NCI-H1436 (cell line): ENCODE measurements at places on chromosomes 4 and X.

- no peak for DNase-seq
Observed at GRCh38 chrX:78923198-78924015, 21.8 kb upstream of the P2RY10 start.

- DNase-seq, result no peak
Observed at GRCh38 chrX:106203315-106203714, 35.2 kb downstream of the PWWP3B start.

DNA sequence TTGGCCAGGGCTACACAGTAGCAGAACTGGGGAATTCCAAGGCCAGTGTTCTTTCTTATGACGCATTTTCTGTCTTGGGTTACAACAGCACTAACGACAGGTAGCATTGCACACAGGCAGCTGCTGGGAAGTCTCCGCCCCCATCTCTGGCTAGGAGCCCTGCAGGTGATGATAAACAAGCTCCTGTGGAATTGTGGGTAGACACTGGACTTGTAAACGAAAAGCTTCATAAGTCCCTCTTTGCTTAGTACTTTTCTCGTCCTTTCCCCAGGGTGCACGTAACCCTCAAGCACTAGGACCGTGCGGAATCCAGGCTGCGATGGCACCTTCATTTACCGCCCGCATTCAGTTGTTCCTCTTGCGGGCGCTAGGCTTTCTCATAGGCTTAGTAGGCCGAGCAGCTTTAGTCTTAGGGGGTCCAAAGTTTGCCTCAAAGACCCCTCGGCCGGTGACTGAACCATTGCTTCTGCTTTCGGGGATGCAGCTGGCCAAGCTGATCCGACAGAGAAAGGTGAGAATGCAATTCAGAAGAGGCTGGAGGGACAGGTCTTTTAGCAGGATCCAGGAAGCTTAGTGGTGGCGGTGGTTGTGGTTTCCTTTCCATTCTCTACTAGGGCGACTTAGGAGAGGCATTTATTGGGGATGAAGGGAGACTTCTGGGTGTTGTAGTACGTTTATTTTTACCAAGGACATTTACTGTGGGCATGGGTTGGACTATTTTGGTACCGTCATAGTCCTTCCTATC lies at the start of gene FAAH2:
TSS of gene FAAH2 (plus strand) at position 200 of the 745 bp plus-strand sequence. CDS start at position 320, 120 bp downstream.
- DNase-seq, result peak; percentile 82

DNA sequence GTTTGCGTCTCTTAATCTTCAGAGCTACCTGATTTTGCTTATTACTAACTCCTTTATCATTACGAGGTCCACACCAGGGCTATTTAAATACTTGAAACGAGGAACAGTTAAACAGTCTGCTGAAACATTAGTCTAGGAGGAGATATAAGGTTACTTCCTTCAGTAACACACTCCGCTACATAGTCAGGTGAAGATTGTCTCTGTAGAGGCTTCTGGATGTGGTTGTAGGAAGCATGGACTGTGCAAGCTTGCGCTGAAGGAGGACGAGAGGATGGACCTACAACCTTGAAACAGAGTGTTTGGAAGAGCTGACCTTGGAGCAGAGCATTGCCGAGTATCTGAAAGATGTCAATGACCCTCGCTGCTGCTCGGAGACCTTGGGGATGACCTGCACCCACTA lies at the start of gene CLRN2:
TSS of gene CLRN2 (plus strand) at position 301 of the 400 bp plus-strand sequence. CDS start 102 bp downstream, outside the sequence.
- DNase-seq, result no peak

GRCh38 chr4:13427599-13428325 lies 56.4 kb downstream of the RAB28 start:
- DNase-seq, result no peak

- no peak for DNase-seq
Observed at GRCh38 chrX:43564953-43565352, 91.1 kb upstream of the MAOA start.

GRCh38 chr4:89708903-89709421 lies 128.0 kb downstream of the SNCA start:
- no peak for DNase-seq

GRCh38 chr4:23717528-23718248 lies 172.2 kb downstream of the PPARGC1A start:
- no peak for DNase-seq

DNA sequence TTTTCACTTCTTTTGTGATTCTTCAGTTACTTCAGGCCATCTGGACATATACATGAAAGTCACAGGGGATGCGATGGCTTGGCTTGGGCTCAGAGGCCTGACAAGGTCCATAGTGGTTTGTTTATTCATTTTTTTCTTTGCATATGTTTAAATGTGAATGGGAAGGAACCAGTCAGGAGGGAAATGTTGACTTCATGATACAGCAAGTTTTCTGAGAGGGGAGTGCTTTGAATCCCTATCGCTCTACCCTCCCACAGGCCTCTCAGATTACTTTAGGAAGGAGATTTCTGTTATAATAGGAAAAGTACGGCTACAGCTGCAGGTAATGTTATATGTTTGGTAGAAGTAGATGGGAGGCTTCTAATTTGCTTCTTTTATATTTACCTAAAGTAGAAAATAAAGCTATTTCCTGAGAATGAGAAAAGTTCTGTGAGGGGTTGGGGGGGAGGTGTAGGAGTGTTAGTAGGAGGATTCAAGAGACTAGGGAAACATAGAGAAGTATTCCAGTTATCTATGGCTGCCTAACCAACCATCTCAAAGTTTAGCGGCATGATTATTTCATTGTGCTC lies 322.9 kb downstream of the RAPGEF2 start:
- no peak for DNase-seq

DNA sequence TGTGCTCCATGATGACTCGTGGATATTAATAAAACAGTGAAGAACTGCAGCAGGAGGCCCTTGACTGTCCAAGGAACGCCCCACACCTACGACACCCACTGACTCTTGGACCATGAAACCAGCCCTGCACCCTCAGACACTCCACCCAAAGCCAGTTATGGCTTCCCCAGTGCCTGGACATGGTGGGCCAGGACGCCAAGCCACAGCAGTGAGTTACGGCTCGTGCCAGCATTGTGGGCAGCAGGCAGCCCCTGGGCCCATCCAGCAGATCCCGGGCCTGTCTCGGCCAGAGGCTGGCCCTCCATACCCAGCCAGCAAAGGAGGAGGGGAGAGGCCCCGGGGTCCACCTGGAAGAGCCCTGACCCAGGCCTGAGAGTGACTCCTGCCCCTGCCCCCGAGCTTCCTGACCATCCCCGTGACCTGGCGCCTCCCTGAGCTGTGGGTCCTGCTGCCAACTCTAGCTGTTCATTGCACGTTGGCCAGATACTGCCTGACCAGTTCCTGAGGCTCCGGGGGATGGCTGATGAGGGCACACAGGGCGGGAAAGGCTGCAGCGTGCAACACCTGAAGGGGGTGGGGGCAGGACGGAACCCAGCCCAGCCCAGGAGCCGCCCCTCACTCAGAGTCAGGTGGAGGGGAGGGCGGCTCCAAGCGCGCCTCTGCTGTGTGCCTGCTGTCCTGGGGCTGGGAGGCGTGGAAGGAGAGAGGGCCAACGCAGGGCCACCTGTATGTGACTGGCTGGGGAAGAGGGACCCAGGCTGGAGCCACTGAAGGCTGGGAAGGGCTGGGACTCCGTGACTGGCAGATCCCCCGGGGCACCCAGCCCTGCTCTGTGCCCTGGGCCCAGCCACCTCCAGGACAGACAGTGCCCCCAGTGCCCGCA lies 739 bp downstream of the SLC49A3 start:
- DNase-seq, result no peak

GRCh38 chr4:151658959-151659600 lies 101.7 kb downstream of the GATB start:
- DNase-seq, result no peak

DNA sequence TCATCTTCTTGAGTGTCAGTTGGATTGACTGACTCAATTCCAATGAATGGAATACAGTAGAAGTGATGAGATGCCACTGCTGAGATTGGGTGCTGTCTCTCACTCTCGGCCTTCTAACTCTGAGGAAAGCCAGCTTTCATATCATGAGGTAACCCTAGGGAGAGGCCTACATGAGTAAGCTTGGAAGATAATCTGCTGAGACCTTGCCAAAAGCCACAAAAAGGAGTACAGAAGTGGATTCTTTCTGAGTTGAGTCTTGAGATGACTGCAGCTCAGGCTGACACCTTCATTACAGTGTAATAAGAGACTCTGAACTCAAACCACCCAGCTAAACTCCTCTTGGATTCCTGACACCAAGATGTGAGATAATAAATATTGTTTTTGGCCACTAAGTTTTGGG lies 537.4 kb upstream of the MAGEB18 start:
- no peak for DNase-seq
